A549 treated with DMSO at 1 μM for 4 hours (cell line): ENCODE measurements at places on chromosomes 2 and 18. TPM values are rescaled to one million over a fixed set of nuclear protein-coding genes. Genes with fewer than 3 reads are reported as not detected.

The CHRNA1 gene
- not detected in 5 replicates for total RNA-seq

The KCNJ3 gene
- not detected in 5 replicates for total RNA-seq

The PLEKHM3 gene
- total RNA-seq, result 2.9 to 5.1 TPM (median 4.1 TPM) in 5 replicates

The DPP10 gene
- not detected in 5 replicates for total RNA-seq

The GPR55 gene
- 0.04 TPM in 1 of 5 replicates, not detected in the others for total RNA-seq

The VIT gene
- 0.05 TPM in 1 of 5 replicates, not detected in the others for total RNA-seq

The KHK gene
- 7.3 to 10.5 TPM (median 8.9 TPM) in 5 replicates for total RNA-seq

The GALNT5 gene
- 3.0 to 3.8 TPM (median 3.2 TPM) in 5 replicates for total RNA-seq

The TEX261 gene
- 82.7 to 91.3 TPM (median 87.3 TPM) in 5 replicates for total RNA-seq

The RAD51AP2 gene
- not detected in 5 replicates for total RNA-seq

The DLX2 gene
- total RNA-seq, result 0.61 to 0.89 TPM (median 0.74 TPM) in 5 replicates

The CMPK2 gene
- total RNA-seq, result 0.87 to 1.6 TPM (median 1.1 TPM) in 5 replicates

The HOXD8 gene
- 4.8 to 5.9 TPM (median 5.5 TPM) in 5 replicates for total RNA-seq

The MARCHF4 gene
- 58.8 to 70.6 TPM (median 63.7 TPM) in 5 replicates for total RNA-seq

The LHCGR gene
- not detected in 5 replicates for total RNA-seq

The FTCDNL1 gene
- total RNA-seq, result 2.2 to 3.0 TPM (median 2.6 TPM) in 5 replicates

The MSTN gene
- 0.02 TPM in 1 of 5 replicates, not detected in the others for total RNA-seq

The TMEM178A gene
- total RNA-seq, result 0.10 to 0.17 TPM (median 0.15 TPM) in 4 of 5 replicates, not detected in the other

The UGT1A5 gene
- 0.04 TPM in 1 of 5 replicates, not detected in the others for total RNA-seq

The CLEC4F gene
- not detected in 5 replicates for total RNA-seq

The MAP3K19 gene
- not detected in 5 replicates for total RNA-seq

The MYO5B gene
- 12.4 to 14.9 TPM (median 13.0 TPM) in 5 replicates for total RNA-seq

The KCNG2 gene
- total RNA-seq, result not detected in 5 replicates

The ICA1L gene
- total RNA-seq, result 1.5 to 2.4 TPM (median 1.9 TPM) in 5 replicates

The BCL11A gene
- 0.03 to 0.14 TPM (median 0.04 TPM) in 4 of 5 replicates, not detected in the other for total RNA-seq

The TUBA3E gene
- not detected in 5 replicates for total RNA-seq

The POMC gene
- total RNA-seq, result not detected in 5 replicates

The COLEC11 gene
- 0.38 to 0.70 TPM (median 0.48 TPM) in 5 replicates for total RNA-seq

The GAD1 gene
- 0.41 to 1.1 TPM (median 0.68 TPM) in 5 replicates for total RNA-seq

The NDUFB3 gene
- total RNA-seq, result 126 to 148 TPM (median 138 TPM) in 5 replicates

The PROM2 gene
- total RNA-seq, result 0.33 TPM in 1 of 5 replicates, not detected in the others

The C1QL2 gene
- total RNA-seq, result 0.14 to 0.21 TPM (median 0.14 TPM) in 4 of 5 replicates, not detected in the other

The THSD7B gene
- not detected in 5 replicates for total RNA-seq

The ANKZF1 gene
- total RNA-seq, result 16.2 to 23.2 TPM (median 20.9 TPM) in 5 replicates
